MV-4-11 (cell line): ENCODE measurements at places on chromosomes 4 and X.

GRCh38 chr4:3811621-3812020 is 45.4 kb downstream of the ADRA2C start:
- DNase-seq, result no peak

GRCh38 chrX:119729408-119730201 is 28.8 kb upstream of the SOWAHD start:
- peak; percentile 84 for DNase-seq

DNA sequence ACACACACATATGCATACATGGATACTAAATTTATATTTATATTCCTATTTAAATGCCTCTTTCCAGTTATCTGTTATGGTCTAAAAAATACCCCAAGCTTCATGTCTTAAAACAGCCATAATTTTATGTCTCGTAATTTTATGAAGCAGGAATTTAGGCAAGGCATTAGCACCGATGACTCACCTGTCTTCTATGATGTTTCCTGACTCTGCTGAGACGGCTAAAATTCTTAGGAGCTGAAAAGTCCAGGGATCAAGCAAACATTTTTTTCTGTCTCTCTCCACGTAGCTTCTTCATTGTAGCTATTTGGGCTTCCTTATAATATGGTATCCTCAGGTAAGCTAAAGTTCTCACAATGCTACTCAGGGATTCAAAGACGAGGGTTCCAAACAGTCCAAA is 930.3 kb downstream of the STIM2 start:
- DNase-seq, result no peak

GRCh38 chrX:24574743-24575142 is 72.4 kb downstream of the PCYT1B start:
- peak; percentile 58 for DNase-seq

GRCh38 chrX:154452823-154453222 is 5.3 kb upstream of the PLXNA3 start:
- DNase-seq, result no peak

DNA sequence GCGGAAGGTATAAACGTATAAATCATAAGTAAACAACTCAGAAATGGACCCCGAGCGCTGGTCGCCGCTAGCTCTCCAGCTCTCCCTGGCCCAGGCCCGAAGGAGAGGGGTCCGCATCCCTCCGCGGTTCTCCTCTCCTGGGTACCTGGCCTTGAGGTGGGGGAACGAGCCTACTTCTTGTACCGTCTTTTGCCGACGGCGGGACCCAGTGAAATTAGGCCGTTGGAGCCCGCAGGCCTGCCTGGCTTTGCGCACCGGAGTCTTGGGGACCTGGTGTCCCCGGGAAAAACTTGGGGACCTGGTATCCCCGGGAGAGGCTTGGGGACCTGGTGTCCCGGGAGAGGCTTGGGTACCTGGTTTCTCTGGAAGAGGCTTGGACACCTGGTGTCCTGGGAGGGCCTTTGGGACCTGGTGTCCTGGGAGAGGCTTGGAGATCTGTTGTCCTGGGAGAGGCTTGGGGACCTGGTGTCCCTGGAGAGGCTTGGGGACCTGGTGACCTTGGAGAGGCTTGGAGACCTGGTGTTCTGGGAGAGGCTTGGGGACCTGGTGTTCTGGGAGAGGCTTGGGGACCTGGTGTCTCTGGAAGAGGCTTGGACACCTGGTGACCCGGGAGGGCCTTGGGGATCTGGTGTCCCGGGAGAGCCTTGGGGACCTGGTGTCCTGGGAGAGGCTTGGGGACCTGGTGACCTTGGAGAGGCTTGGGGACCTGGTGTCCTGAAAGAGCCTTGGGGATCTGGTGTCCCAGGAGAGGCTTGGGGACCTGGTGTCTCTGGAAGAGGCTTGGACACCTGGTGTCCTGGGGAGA is 12.0 kb downstream of the SHOX start:
- no peak for DNase-seq

DNA sequence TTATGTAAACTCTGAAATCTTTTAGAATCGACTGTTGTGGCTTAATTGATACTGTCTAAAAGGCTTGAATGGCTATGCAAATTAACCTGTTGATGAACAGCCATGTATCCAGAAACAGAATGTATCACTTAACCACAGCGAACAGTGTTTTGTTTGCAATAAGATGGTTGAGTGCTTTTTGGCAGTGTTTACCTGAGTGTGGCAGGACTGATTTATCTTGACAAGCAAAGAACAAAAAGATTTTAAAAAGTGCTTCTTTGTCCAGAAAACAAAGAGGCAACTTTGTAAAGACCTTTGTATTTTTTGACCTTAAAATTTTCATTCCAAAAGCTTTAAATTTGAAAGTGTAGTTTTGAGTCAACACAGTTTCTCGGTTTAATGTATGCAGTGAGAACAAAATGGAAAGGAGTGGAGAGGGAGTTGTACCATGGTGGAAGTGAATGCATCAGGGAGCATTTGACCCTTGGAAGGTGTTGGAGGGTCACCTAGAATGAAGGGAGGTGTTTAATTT is 18.0 kb downstream of the ARHGAP10 start:
- no peak for DNase-seq

DNA sequence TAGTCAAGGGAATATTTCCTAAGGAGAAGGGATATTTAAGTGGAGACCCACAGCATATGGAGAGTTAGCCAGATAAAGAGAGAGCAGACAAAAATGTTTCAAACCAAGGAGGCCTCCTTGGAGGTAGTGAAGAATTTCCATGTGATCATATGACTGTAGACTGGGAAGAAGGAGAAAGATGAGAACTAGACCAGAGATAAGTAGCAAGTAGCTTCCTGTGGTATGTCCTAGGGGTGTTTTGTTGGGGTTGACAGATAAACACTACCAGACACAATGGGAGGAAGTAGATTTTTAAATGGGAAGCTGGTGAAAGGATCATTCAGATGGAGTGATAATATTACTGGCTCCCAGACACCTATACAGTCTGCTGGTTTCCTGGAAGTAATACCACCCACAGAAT is 13.6 kb downstream of the SYAP1 start:
- no peak for DNase-seq

- no peak for DNase-seq
Measured at GRCh38 chrX:150567645-150568319, 639 bp upstream of the MTM1 start.

GRCh38 chrX:10983526-10983925 is 127.6 kb upstream of the HCCS start:
- DNase-seq, result no peak

GRCh38 chr4:100948911-100949310 is 398.4 kb downstream of the PPP3CA start:
- no peak for DNase-seq

DNA sequence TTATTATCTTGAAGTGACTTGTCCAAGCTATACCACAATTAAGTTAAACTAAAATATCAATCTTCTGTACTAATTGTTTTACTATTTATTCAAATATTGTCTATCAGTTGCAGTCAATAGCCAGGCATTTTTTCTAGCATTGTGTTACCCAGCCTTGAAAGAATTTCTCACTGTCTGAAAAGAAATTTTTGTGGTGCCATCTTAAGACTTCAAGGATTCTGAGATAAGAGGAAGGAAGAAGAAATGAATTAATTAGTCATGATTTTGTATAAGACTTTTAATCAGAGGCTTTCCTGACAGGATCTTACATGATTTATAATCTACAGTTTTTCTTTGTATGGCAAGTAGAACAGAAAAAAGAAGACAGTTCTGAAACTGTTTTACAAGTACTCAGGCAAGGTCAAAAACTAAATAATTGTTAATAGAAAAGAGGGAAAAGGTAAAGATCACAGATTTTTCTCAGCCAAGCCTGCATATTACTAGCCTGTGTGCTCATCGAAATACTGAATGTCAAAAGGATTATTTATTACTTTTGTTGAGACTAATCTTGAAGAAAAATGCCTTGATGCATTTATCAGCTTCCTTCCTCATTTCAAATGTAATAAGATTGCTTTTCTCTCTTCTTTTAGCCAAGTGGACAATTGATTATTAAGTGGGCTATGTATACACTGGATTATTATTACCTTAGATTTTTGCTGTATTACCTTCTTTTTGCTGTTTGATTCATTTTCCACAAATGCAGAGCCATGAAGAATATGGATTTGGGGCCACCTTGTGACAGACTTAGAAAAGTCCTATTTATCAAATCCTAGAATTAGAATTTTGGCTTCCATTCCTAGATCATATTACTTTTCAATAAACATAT is 53.8 kb downstream of the CXCL1 start:
- peak; percentile 25 for DNase-seq

GRCh38 chr4:141027421-141027820 is 105.8 kb downstream of the RNF150 start:
- DNase-seq, result no peak

GRCh38 chrX:131565909-131566308 is 22.0 kb downstream of the OR13H1 start:
- DNase-seq, result no peak

- no peak for DNase-seq
Measured at GRCh38 chr4:83387012-83387411, 52.4 kb upstream of the HPSE start.

DNA sequence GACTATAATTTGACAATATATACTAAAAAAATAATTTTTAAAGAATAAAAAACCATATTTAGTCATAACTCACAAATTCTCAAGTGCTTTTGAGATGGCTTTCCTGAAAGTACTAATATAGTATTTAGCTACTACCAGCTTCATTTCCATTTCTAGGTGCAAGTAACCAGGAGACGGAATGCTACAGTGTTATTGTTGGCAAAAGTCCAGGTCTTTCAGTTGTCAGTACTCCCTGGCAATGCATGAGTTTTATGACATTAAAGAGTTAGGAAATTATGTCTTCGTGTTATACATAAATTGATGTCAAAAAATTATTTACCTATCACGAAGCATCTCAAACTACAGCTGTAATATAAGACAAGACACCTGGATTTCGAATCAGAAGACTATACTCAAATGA is 45.0 kb downstream of the TMEM47 start:
- no peak for DNase-seq

DNA sequence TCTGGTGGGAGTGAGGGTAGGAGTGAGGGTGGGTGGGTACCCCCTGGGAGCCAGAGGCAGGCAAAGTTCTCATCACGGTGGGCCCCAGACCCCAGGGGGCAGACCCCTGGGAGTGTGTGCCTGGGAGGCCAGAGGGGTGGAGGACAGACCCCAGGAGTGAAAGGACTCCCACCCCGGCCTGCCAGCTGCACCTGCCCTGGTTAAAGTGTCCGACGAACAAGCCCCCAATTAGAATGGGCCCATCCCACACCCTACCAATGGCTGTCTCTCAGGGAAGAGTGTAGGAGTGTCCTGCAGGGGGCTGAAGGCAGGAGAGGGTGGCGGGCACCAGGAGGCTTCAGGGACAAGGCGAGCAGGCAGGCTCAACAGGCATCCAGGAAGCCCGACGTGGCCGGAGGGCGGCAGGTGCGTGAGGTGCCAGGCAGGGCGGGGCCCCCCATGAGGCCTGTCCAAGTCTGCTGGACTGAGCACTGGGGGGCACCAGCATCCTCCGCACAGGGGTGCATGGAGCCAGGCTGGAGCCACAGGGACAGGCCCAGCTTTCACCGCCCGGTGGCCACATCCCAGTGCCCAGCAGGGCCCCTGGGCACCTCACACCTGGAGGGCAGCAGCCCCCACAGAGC is 8.7 kb downstream of the PDE6B start:
- DNase-seq, result no peak

GRCh38 chr4:133188433-133189146 is 39.5 kb downstream of the PCDH10 start:
- DNase-seq, result no peak

DNA sequence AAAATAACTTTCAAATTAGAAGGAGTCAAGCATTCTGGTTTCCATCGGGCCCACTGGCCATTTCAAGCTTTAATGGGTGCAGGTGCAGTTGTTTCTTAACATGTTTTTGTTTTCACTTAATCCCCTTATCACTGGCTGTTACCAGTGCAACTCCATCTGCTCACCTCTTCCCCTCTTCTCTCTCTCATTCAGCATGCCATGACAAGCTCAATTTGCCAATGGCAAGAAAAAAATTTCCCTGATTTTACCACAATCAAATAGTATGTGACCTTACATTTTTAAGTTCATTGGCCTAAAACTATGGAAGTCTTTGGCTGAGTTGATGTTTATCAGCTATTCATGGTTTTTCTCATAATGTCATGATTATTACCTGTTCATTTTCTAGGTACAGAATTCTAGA is 299.1 kb upstream of the BMP3 start:
- DNase-seq, result no peak

- DNase-seq, result no peak
Measured at GRCh38 chr4:48254381-48255071, 15.1 kb downstream of the TEC start.

DNA sequence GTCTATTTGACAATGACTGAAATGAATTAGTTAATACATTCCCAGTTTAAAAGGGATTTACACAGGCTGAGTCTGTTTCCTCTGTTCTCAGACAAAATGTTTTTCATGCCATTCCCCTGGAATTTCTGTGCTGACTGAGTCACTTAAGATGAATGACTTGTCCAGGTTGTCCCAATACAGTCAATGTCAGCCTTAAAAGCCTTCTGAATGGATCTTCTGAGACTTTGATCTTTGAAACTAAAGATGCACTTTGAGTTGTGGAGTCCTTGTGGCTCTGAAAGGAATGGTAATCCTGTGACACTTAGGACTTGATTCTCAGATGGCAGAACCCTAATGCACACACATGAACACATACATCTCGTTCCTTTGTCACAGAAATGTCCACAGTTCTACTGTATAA is 622.2 kb upstream of the GRID2 start:
- DNase-seq, result no peak

GRCh38 chr4:106287353-106287969 is 28.5 kb downstream of the TBCK start:
- DNase-seq, result peak; percentile 72

DNA sequence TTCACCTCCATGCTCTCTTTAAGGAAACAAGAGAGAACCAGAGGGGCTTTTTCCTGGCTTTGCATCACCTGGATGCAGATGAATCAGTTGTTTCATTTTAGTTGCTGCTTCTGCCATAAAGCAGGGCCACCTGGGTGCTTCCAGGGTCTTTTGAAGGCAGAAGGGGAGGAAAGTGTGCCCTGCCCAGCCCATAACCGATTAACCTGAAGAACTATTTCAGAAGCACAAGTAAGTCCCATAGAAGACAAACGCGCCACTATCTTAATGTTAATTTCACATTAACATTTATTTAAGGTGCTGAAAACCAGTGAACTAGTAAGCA is 32.1 kb downstream of the IRF2 start:
- DNase-seq, result no peak

GRCh38 chr4:179313823-179314222 is 1871.6 kb upstream of the AGA start:
- no peak for DNase-seq

DNA sequence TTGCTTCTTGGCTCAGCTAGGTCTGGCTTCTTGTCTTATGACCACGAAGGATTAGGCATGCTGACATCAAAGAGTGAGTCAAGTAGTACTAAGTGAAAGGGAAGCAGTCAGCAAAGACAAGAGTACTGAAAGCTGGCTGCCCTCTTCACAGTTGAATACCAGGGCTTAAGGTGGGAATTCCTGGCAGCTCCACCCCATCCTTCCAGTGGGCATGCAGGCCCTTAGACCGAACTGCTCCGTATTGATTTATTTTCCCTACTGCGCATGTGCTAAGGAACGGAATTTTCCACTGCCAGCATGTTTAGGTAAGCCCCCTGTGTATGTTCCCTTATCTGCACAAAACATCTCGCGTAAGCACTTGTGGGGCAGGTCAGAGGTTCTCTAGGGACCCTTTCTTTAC is 2320.1 kb downstream of the ARAP2 start:
- peak; percentile 65 for DNase-seq

GRCh38 chr4:34158878-34159277 is 2085.4 kb downstream of the ARAP2 start:
- DNase-seq, result no peak

GRCh38 chr4:57190601-57191481 is 80.7 kb upstream of the IGFBP7 start:
- peak; percentile 0 for DNase-seq

GRCh38 chr4:65498606-65499005 is 171.7 kb downstream of the EPHA5 start:
- no peak for DNase-seq

- no peak for DNase-seq
Measured at GRCh38 chr4:4267981-4268380, 20.0 kb upstream of the TMEM128 start.
